ENCODE measurements at places on chromosomes 2 and 18.

- peak; percentile 3 for DNase-seq
These were observed 2.2 kb downstream of the RND3 start for GRCh38 chr2:150485114-150485870.

- peak; percentile 68 for DNase-seq
These were observed 16.2 kb downstream of the ATG16L1 start for GRCh38 chr2:233267516-233268245.

DNA sequence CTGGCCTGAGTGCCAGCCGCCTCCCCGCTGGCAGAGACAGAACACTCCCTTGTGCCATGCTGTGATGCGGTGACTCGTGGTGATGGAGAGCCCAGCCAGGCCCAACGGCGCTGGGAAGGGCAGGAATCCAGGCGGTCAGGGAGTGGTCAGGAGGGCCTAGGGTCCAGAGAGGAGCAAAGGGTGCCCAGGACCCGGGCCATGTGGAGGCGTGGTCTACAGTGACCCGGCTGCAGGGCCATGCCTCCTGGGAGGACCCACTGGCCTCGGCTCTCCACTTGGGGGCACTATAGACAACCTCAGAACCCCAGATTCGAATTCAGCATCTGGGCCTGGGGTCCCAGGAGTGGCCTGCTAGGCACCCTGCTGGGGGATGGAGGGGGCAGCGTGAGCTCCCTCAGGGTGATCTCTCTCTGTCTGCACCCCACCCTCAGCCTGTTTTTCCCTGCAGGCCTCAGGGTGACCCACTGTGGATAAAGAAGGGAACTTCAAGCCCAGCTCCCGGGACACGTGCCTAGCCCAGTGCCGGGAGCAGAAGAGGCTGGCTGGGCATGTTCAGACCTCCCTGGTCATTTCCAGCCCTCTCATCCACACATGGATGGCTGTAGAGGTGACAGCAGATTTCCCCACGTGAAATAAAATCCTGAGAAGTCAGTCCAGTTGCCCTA, 13.0 kb downstream of the AMER3 start:
- DNase-seq = no peak

DNA sequence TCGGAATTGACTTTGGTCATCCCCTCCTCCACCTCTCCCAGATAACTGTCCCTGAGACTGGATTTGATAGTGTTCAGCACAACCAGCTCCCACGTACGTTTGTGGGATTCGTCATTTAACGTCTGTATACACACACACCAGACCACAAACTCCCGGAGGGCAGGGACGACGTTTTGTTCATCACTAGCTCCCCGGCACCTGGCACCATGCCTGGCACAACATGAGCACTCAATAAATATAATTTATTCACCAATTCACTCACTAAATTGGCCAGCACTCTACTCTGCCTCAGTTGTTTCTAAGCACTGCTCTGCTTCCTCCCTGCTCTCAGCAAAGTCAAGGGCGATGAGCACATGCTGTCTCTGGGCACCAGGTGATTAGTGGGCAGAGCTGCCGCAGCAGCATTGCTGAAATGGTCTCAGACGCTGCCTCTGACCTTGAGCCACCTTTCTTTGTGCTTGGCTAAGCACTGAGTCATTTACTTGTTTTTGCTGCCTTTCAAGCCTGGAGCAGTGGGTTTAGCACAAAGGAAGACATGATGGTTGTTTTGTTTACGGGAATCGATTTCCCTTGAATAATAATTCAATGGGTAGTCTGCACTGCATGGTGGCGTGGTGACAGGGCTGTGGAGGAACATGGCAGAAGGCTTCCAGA, 19.3 kb upstream of the LOXHD1 start:
- DNase-seq = no peak

DNA sequence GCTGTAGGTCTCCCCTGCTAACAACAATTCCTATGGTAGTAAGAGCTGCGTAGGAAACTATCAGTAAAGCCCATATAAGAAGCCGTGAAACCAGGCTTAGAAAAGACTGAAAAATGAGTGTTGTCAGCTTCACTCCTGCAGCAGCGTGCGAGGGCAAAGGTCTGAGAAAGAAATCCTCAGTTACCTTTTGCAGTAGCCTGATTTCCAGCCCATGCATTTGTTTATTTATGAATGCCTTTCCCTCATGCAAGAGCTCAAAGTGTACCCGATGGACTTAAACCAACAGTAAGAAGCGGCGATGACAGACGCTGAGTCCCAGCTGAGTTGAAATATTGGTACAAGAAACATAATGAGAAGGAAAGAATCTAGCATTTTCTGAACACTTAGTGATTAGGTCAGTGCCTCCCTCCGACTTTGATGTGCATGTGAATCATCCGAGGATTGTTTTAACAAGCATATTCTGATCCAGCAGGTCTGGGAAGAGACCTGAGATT, 15.0 kb upstream of the POLI start:
- no peak for DNase-seq

GRCh38 chr2:216557820-216558219, 59.2 kb downstream of the RPL37A start:
- DNase-seq = no peak
